Left ventricle myocardium inferior (tissue), 1 donor: ENCODE measurements at places on chromosomes 12 and 14.

DNA sequence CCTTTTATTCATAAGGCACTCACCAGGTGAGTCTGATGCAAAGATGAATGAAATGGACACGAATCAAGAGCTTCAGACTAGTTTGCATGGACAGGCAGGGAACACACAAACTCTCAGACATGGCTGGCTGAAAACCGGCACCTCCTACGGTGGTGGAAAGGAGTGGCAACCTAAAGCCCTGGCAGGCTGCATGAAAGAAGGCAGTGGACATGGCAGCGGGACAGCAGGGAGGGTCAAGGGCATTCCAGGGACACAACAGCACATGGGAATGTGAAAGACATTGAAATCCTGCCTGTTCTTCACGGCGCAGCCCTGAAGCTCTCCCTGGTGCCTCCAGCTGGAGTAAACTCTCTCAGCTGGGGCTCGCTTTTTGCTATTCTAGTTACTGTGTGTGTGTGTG lies 16.6 kb upstream of the LRTM2 start:
- no peak for DNase-seq

- no peak for DNase-seq
These were observed 413 bp upstream of the TUBA1C start for GRCh38 chr12:49264466-49264872.

- no peak for DNase-seq
These were observed at the start of gene DAO for GRCh38 chr12:108879615-108880254. DAO (plus strand) TSS chr12:108880092; CDS start chr12:108885007, 4,915 bp downstream.

- no peak for DNase-seq
These were observed 21.0 kb downstream of the EEA1 start for GRCh38 chr12:92908108-92908507.

DNA sequence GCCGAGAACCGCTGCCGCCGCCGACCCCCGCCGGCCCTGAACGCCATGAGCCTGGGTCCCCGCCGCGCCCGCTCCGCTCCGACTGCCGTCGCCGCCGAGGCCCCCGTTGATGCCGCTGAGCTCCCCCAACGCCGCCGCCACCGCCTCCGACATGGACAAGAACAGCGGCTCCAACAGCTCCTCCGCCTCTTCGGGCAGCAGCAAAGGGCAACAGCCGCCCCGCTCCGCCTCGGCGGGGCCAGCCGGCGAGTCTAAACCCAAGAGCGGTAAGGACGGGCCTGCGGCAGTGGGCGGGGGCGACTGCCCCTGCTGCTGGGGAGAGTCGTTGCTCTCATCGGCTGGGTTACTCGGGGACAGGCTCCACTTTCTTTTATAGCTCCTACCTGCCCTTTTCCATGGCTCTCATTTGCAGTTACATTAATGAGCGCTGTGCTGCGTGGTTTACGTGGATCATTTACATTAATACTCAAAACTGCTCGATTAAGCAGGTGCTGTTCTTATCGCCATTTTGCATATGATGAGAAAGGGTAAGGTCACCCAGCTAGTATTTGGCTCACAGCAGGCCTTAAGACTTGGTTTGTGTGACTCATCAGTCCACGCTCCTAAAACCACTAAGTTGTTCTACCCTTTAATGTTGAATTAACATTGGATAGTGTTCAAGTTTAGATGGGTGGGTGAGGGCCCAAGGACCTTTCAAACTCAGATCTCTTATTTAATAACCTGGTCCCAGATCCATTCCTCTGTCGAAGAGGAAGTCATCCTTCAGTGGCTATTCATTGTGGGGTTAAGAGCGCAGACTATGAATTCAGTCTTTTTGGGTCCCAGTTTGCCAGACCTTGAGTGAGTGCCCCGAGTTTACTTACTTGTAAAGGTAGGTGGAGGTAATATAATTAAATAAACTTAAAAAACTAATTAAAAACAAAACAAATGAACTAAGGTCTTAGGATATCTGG lies 823 bp downstream of the RNF10 start:
- peak; percentile 30 for DNase-seq

DNA sequence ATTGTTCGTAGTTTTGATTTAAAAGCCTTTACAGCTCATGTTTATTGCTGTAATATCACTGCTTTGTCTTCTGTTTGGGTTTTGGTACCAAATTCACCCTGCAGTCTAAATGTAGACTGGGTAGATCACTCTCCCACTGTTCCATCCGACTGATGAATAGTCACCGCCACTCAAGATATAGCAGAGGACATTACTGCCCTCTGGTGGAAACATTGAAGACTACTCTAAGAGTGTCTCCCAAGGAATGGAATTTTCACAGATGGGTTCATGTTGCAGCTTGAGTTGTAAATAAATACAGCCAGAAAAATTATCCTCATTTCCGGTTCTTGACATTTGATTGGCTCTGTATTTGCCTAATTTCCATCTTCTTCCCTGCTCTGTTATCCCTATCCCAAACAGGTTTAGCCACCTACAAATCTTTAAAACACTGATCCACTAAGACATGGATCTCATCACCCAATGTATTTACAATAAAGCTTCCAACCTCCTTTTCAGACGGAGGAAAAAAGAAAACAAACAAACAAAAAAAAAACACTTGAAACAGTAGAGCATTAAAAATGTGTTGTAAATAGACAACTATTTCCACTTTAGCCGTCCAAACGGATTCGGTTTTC lies 198.3 kb upstream of the CPNE8 start:
- no peak for DNase-seq

DNA sequence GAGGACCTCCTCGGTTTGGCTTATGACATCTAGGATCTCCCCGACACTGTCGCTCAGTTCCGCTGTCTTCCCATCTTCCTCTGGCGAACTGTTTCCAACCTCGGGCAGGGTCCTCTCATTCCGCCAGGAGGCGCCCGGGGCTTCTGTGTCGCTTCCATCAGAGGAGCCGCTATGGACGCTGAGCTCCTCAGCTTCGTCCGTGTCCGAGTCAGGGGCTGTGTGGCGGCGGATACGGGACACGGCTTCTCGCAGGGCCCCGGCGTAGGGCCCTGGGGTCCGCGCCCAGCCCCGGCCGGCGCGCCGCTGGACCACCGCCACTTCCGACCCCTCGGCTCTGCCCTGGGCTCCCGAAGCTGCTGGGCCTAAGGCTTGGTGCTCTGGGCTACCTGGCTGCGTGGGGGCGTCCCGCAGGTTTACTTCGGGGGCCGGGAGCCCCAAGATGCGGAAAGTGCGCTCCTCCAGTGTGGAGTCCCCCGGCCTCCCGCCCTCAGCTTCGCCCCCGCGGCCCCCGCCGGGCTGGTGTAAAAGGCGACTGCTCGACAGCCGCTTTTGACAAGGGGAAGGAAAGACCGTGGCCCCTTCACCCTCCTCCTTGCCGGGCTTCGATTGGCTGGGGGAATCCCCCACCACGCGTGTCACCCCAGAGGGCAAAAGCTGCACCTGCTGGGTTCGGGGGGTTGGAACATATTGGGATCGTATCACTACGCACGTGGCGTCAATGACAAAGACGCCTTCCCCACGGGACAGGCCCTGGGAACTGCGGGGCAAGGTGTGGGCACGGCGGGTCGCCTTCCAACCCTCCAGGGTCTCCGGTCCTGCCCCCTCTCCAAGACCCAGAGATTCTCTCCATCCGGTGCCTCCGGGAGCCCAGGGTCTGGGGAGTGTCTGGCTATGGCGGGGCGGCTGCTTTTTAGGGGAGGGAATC lies 2.1 kb downstream of the DDN start:
- peak; percentile 80 for DNase-seq

GRCh38 chr12:131830914-131831571 lies 2.9 kb downstream of the MMP17 start:
- no peak for DNase-seq

GRCh38 chr12:122079532-122080081 lies 1.1 kb downstream of the MLXIP start:
- no peak for DNase-seq

DNA sequence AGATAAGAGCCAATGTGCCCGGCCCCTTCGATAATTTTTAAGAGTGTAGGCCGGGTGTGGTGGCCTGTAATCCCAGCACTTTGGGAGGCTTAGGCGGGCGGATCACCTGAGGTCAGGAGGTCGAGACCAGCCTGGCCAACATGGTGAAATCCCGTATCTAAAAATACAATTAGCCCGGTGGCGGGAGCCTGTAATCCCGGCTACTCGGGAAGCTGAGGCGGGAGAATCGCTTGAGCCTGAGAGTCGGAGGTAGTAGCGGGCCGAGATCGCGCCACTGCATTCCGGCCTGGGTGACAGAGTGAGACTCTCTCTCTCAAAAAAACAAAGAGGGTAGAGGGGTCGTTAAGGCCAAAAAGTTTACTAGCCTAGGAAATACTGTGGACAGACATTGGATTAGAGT lies 2.6 kb downstream of the KRAS start:
- no peak for DNase-seq

- no peak for DNase-seq
These were observed 188.7 kb downstream of the KITLG start for GRCh38 chr12:88391556-88391955.

DNA sequence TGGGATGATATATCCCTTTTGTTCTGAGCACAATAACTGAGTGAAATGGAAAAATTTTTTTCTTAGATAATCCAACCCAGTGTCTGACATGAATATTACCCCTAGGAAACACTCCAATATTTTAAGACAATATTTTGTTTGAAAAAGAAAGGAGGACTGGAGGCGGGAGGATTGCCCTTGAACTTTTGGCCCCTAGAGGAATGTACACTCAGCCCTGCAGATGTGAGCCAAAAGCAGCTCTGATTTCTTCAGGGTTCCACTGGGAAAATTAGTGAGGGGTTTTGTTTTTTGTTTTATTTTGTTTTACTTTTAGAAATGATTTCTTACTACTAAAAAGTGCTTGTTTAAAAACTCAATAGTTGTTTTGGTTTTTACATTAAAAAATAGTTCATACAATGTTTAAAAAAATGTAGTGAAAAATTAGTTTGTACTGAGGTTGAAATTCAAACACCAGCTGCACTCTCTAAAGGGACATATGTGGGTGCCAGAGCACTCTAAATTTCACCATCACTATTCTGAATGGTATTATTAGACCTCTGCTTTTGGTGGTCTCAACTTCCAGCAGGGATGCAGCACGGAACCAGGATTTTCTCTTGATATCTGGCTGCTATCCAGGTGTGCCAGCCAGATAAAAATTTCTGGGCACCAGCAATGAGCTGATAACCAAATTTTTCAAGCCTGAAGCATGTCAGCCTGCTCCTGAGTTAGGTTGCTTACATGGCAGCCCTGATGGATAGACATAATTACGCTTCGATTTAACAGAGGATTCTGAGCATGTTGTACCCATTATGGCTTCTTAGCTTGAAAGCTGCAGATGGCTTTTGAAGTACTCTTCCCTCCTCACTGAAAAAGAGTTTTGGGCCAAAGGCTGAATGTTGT lies 141.9 kb downstream of the ANO6 start:
- peak; percentile 21 for DNase-seq

DNA sequence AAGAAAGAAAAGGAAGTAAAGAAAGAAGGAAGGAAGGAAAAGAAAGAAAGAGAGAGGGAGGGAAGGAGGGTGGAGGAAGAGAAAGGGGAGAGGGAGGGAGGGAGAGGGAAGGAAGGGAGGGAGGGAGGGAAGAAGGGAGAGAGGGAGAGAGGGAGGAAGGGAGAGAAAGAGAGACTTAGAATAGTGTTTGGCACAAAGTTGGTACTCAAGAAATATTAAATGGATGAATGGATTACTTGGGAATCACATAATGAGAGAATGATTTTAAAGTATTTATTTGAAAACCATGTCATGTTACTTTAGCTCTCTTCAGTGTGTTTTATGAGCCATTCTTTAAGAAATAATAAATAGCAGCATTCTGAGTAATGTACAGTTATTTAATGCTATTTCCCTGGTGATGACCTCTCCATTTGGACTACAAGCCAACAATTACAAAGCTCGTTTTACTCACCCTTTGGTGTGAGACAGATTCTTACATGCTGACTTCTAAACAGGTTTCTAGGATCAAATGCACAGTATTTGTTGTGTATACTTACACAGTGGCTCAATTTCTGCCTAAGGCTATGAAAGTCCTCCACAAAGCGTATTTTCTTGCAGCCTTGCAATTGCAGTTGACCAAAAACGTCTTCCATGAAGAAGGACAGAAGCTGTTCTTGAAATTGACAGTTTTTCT lies 861 bp downstream of the IL26 start:
- DNase-seq = no peak

- no peak for DNase-seq
These were observed 43.5 kb downstream of the ERH start for GRCh38 chr14:69354383-69355153.
